ENCODE measurements at places on chromosomes 7 and 10.

DNA sequence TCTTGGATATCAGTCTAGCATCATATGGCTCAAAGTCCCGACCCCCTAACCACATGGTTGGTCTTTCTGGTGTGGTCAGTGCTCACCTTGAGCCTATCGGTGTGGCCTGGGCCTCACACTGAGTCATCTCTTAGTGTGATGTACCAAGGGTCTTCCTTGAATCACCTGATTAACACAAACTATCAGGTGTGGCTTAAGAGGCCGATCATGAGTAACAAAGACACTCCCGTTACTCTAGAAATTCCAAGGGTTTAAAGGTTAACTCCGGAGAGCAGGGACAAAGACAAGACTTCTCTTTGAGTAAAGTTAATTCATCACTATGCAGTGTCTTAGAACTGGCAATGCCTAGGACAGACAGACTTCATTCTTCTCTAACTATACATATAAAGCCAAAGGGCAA lies 52.3 kb upstream of the ARMC3 start:
- DNase-seq: no peak

- DNase-seq: no peak
These were observed 1.9 kb upstream of the ITPRIP start for GRCh38 chr10:104340111-104340526.

DNA sequence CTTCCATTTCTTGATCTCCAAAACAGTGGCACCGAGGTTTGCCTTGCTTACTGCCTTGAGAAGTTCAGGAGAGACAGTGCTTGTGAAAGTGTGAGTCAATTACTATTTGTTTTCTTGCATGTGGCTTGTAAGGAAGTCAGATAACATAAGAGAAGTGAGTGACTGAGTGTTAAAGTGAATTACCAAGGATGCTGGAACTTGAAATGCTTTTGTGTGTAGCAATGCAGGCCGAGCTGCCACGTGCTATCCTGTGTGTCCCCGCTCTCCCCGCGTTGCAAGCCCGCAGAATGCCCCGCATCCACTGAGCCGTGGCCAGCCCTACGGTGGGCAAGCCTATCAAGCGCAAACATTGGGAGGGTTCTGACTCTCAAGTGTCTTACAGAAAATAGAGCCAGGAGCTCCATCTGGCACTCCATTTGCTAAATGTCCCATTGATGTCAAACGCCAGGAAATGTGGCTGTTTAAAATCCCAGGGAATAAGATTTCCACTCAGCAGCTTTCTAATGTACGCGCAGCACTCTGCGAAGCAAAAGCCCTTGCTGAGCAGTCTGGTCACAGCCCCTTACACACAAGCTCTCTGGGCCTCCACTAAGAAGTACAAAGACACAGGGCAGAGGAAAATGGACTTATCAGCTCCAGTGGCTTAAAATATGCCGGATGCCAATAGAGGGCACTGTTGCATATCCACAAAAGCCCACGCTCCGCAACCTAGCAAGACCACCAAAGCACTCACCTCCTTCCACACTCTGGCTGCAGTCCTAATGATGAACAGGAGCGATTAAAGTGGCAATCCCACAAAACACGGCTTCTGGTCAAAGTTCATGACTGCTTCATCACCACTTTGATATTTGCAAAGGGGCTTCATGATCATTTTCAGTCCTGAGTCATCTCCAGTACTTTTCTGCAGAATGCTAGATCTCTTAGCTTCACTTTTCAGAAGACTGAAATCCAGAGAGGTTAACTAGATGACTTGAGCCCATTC lies 158.0 kb upstream of the ITGB1 start:
- peak; percentile 40 for DNase-seq

DNA sequence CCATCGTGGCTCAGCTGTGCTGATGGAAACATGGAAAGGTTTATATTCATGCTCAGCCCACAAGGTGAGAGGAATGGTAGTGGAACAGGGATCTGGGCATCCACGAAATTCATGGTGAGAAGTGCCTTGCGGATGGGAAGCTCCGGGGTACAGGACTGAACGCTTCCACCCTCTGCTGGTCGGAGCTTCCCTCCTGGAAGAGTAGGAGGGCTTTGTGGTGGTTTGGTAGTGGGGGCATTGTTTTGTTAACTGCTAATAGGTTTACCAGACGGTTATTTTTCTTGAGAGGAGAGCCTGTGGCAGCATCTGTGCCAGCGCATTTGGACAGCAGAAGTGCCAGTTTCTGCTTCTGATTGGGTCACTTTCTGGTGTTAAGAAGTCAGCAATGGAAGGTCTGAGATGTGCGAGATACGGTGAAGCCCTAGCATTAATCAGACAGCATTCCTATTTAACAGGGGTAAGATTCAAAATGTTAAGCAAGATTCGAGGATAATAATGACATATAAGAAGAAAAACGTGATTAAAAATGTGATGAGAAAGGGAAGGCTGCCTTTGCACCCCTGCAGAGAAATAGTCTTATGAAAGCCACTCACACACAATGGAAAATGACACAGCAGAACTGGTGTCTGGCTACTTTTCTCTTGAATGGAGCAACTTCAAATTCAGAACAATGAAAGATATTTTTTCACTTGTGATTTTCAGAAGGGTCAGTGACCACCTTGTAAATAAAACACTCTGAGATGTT lies 17.7 kb downstream of the ABCA13 start:
- no peak for DNase-seq

DNA sequence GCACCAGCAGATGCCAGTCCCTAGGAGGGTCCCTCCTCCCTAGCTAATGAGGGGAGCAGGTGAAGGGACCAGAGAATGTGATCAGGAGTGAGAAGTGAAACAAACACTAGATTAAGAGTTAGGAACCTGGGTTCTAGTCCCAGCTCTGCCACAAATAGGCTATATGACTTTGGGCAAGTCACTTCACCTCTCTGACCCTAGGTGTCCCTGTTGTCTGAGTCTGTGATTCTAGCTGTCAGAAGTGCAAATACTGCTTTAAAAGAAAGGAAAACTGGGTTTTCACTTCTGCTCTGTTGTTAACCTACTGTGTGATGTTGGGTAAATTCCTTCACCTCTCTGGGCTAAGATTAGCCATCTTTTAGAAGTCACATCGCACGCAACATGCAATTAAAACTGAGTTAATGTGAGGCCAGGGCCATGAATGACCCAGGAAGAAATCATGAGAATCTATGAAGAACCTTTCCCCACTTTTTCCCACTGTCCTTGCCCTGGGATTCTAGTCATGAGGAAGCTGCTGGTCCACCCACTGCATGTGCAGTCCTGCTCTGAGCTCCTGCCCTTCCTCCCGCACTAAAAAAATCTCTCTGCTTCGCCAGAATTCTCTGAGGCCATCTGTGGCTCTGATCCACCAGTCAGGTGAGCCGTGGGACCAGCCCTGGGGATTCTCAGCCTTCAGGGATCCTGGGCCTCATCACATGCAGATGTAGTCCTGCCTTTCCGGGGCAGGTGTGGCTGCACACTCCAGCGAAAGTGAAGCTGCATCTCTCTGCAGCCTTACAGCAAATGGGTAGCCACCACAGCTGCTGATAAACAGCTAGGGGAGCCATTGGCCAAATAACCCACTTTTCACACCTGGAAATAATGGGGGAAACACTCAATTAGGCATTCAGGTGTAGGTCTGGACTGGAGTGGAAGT lies 181.7 kb downstream of the PLXNA4 start:
- peak; percentile 54 for DNase-seq

DNA sequence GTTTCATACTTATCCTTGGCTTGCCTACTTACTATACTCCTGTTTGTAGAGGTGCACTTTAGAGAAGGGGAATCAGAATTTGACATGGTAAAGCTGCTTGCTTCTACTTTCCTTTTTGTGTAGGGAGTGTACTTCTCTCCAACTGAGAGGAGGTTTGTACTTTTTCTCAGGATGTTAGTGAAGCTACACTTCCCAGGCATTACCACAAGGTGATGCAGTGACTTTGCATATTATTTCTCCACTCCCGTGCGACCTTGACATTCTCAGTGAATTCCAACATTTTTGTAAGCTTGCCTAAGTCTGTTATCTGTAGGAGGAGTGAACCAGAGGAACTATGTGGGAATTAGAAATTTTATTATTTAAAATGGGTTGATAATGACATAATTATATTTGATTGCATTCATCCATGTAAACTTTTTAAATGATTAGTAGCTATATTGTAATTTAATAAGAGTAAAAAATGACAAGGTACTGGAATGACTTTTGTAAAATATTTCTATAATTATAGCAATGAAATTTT lies 5.2 kb downstream of the TAX1BP1 start:
- DNase-seq: peak; percentile 6

DNA sequence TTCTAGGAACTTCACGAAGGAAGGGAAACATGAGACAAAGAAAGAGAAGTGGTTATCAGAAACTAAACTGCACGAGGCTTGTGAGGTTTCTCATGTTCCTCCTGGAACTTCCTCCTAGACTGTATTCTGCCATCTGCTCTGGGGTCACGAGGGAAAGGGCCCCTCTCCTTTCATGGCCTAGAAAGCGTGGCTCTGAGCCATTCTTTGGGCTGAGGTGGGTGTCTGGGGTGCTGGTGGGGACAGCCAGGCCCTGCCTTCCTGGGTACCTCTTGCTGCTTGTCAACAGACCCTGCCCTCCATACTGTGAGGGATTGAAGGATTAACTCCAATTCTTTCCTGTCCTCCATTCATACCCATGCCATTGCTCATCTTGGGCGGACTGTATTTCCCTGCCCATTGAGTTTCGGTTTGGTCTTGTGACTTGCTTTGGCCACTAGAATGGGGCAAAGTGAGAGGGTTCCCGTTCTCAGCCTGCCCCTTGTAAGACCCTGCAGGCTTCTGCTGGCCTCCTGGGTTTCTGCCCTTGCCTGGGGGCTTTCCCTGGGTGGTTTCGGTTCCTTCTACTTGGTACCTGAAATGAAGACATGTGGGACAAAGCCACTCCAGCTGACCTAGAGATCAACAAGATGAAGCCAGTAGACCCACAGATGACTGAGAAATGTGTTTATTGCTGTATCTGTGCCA lies 14.9 kb upstream of the GIMAP8 start:
- DNase-seq: no peak

DNA sequence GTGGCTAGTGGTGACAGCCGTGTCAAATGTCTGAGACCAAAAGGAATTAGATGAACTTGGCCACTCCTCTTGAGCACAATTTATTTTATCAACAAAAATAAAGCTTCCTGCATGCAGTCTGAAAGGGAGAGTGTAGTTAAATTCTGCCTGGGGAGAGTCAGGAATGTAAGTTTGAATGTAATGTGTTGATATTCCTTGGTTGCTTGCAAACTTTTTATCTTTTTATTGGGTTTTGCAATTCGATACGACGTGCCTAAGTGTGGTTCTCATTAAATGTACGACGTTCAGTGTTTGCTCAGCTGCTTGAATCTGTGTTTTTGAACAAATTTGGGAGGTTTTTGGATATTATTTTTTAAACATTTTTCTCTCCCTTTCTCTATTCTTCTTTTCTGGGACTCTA lies 839.9 kb downstream of the CCSER2 start:
- no peak for DNase-seq

DNA sequence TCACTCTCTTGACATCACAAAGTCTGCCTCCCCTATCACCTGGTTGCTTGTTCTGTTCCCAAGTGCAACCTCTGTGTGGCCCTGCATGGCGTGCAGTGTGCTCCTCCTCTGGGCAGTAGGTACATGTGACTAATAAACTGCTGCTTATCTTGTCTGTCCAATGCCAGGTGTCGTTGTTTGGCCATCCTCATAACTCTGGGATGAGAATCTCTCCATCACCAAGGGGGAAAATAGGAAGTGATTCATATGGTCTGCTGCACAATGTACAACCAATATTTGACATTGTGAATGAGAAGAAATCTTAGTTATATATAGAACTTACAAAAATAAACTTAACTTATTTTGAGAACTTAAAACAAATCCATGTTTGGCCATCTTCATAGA lies 135.2 kb downstream of the INHBA start:
- no peak for DNase-seq

GRCh38 chr10:69101451-69102095 lies 13.7 kb downstream of the SRGN start:
- DNase-seq: peak; percentile 48

- no peak for DNase-seq
These were observed 6.4 kb downstream of the KNDC1 start for GRCh38 chr10:133166504-133166827.

Data from CD4-positive, alpha-beta T cell treated with Interleukin-1 beta for 1 hour (primary cell).